ENCODE measurements at places on chromosomes 5 and 9.
A peak's percentile ranks its signal among the peaks of the same experiment; 100 is the strongest.

GRCh38 chr5:141779503-141779973, 97.5 kb upstream of the ARAP3 start:
- peak; percentile 32 for DNase-seq

GRCh38 chr9:16460696-16461095, 409.8 kb downstream of the BNC2 start:
- no peak for DNase-seq

DNA sequence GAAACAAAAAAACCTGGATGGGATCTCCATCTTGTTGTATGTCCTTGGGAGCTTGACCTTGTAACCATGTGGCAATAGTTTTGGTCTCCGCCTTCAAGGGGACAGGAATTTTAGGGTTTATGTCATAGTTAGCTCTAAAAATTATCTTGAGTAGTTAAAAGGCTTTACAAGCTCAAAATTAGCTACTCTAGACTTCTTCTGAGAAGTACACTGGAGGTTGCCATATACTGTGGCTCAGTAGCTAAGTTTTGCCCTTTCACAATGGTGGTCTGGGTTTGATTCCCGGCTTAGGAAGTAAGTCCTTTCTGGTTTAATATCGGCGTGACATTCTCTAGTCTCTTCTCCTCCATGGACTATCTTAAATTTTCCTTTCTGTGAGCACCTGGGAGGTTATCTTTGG, 48.9 kb upstream of the DMAC1 start:
- DNase-seq = no peak

DNA sequence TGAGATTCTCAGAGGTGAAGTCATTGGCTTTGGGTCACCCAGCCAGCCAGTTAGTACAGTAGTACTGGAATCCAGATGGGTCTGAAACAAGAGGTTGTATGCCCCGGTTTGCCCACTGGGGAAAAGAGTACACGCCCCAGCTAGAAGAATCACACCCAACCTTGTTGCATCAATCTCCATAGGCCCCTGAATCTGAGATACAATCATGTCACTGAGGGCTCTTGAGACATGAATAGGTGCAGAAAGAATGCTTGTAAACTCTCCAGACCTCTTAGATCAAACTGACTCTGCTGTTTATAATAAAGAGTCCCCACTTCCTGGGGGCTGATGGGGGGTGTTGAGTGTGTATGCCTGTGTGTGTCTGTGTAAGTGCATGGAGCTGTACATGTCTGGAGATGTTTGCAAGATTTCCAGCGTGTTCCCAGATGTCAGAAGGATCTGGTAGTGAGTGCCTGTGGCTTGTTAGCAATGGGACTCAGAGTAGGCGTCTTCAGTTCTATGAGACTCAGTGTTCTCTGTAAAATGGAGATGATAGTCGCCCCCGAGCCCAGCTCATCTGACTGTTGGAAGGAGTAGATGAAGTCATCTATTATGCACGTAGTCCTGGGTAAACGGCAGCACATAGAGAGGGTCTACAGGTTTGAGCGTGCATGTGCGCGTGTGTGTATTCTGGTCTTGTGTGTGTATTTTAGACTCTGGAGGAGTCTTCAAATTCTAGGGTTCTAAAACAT, 48.2 kb downstream of the COL27A1 start:
- DNase-seq = no peak

DNA sequence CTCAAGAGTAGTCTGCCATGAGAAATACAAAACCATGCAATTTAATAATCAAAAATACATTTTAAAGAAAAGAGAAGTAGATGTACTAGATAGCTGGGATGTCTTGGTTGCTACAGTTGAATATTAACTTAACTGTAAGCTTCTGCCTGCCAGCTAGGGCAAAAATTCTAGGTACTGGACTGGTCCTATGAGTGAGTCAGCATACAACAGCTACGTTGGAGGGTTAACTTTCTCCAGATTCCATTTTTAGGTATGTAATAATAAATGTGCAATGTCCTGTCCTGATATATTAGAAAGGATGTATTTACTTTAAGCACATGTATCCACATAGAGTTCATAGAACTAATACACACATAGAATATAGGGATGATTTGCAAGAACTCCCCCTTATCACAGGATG, 230.1 kb downstream of the CAAP1 start:
- no peak for DNase-seq

- DNase-seq = peak; percentile 16
These were observed 44.9 kb downstream of the SLC25A51 start for GRCh38 chr9:37859043-37859442.

DNA sequence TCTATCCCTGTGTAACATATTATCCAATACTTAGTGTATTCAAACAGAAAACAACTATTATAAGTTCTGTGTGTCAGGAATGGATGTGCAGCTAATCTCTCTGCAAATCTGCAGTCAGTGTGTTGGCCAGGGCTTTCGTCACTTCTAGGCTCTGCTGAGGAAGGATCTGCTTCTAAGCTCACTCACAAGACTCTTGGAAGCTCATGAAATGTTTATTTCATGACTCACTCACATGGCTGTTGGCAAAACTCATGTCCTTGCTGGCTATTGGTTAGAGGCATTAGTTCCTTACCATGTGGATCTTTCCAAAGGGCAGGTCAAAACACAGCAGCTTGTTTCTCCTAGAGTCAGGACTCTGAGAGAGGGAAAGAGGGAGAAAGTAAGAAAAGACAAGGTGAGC, 367.4 kb upstream of the SMARCA2 start:
- DNase-seq = no peak

DNA sequence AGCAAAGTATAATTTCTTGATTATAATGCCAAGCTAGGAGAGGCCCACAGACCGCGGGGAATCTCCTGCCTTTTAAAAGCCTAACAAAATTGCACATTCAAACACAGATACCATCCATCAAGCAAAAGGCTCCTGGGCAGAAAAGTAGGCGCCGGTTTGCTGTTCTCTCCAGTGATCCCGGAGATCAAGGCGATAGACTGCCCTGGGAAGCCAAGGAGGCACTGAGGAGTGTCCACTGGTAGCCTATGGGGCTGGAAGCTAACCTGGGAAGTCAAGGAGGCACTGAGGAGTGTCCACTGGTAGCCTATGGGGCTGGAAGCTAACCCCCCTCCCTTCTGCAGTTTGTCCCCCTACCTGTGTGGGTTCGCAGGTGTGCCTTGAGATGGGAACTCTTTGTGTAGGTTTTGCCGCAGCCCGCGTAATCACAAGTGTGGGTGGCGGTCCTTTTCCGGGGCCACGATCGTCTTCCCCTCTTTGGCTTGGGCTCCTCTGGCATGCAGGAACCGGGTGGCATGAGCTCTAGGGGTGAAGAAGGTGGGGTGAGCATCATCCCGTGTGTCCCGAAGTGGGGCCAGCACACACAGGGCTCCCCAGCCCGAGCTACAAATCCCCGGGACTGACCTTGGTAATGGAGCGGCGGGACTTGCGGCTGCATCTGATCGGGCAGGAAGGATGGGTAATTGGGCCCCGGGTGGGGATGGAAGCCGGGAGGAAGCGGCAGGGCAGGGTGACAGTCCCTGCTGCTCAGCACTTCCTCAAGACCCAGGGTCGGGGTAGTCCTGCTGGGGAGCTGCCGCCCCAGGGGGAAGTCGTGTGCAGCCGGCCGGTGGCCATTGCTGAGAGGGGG, 2.7 kb downstream of the KLF4 start:
- DNase-seq = peak; percentile 77

DNA sequence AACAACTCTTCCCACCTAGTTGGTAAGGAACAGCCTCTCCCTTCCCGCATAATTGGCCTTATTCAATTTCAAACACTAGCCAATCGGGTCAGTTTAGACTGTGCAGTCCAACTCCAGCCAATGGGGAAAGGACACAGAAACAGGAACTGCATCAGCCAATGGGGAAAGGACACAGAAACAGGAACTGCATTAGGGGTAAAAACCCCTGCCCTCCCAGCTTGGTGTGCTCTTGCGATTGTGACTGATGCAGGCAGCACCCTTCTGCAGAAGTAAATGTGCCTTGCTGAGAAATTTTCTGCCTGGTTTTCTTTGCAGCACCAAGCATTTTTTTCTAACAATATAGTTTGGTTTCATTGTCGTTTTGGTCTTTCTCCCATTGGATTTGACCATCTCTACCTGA, 8.5 kb upstream of the GLT6D1 start:
- no peak for DNase-seq

DNA sequence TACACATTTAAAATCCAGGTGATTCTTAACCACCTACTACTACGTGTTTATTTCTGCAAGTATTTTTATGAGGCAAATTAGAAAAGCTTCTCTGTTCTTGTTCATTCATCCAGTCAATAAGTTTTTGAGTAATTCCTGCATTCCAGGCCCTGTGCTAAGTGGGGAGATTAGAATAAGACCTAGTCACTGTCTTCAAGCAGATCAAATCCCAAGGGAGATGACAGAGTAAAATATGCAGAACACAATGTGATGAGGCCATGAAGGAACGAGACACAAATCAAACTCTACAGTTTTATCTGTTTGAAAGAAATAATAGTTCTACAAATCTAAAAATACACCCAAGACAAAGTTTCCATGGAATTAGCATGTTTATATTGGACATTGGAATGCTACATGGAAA, 158.8 kb downstream of the CEP120 start:
- no peak for DNase-seq

DNA sequence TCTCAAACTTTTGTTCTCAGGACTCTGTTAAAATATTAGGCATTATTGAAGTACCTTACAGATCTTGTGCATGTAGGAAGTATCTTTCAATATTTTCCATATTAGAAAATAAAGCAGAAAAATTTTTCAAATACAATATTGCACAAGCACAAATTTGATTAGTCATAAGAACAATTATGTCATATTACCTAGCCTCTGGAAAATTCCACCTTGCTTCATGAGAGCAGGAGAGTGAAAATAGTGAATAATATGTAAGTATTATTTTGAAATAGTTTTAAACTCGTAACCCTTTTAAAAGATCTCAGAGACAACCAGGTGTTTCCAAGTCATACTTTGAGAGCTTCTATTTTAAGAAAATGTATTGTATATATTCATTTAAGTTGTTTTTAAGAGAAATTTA, 1672.9 kb upstream of the ACO1 start:
- DNase-seq = no peak
